Fibroblast of mammary gland (primary cell): ENCODE measurements at places on chromosomes 1 and 21.

DNA sequence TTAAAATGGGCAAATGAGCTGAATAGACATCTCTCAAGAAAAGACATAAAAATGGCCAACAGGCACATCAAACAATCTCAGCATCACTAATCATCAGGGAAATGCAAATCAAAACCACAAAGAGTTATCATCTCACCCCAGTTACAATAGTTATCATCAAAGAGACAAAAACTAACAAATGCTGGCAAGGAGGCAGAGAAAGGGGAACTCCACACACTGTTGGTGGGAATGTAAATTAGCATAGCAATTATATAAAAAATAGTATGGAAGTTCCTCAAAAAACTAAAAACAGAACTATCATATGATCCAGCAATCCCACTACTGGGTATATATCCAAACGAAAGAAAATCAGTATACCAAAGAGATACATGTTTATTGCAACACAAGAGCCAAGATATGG is 68.7 kb downstream of the DENND1B start:
- no peak for DNase-seq

- DNase-seq = no peak
These were observed 8.0 kb upstream of the PLXNA2 start for GRCh38 chr1:208251911-208252835.

DNA sequence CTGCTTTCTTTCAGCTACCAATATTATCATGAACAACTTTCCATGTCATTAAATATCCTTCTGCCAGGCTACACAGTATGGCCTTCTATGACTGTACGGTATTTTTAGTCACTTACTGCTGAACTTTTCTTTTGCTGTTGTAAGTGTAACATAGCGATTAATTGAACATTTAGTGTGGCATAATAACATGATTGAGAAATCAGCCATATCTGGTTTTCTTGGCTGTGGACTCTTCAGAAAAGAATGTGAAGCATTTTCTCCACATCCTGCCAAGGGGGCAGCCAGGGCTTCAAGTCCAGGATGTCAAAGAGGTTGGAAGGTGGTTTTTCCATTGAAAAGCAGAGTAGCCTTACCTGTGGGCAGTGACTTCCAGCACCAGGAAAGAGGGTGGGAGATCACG is 8.8 kb upstream of the AHCYL1 start:
- DNase-seq = peak; percentile 85

GRCh38 chr1:107547363-107548155 is 406.7 kb downstream of the NTNG1 start:
- DNase-seq = no peak

DNA sequence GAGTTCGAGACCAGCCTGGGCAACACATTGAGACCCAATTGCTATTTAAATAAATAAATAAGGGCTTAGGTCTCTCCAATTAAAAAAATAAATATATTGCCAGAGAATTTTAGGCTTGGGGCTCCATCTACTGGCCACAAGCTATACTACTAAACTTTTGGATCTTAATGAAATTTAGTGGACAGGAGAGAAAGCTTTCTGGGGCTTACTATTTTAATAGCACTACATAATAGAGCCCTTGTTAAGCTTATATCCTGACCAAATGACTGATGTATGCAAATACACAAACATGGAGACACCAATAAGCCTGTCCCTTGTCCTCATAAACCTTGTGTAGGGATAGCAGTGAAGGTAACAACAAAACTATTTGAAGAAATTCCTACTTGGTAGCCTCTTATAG is 18.4 kb downstream of the CCT3 start:
- DNase-seq = peak; percentile 35

- DNase-seq = peak; percentile 47
These were observed 1.9 kb downstream of the GPSM2 start for GRCh38 chr1:108878678-108879077.

GRCh38 chr1:42240966-42241755 is 76.6 kb upstream of the GUCA2A start:
- DNase-seq = peak; percentile 57

DNA sequence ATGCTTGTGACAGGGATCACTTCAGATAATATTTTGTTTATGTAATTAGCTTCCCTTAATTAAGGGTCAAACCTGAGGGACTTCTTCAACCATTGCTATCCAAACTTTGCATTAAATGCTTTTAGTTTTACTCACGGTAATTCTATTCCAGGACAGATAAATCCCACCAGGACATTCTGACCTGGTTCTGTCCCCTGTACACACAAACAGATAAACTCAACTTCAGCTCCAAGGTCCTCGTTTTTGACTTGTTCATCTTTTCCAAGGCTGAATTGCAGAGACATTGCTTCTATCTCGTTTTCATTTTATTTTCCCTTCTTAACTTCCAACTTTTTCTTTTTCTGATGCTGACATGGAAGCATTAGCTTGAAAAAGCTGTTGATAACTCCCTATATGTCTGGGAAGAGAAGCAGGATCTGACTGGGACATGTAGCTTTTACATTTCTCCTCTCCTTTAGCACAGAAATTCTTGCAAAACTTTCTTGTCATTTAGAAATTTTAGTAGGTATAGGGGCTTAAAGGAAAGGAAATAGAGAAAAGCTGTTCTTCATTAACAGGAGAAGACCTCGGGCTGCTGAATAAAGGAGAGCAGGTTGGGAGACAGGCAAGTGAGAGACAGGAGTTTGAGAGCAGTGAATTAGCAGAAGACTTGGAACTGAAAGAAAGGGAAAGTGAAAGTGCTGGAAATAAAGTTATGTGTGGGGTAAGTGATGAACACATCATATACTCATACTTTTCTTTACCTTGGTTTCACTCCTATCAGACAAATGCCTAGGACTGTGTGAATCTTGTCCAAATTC is 231.7 kb upstream of the B3GALT2 start:
- DNase-seq = peak; percentile 44

DNA sequence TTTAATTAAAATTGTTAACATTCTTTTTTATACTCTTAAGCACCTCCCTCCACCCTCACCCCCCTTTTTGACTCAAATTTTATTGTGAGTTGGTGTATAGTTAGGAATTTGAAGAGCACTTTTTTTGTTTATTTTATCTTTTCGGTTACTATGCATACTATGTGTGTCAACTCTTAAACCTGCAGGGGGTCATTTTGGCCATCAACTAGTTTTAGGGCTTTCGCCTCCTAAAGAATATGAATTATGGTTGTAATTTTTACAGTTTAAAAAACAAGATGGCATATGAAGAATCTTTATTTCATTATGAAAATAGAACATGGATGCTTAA is 9.7 kb downstream of the BACH1 start:
- no peak for DNase-seq

- DNase-seq = peak; percentile 17
These were observed 5.1 kb upstream of the S100A10 start for GRCh38 chr1:151998611-151999362.

GRCh38 chr21:21373969-21374368 is 375.8 kb downstream of the NCAM2 start:
- DNase-seq = peak; percentile 10

DNA sequence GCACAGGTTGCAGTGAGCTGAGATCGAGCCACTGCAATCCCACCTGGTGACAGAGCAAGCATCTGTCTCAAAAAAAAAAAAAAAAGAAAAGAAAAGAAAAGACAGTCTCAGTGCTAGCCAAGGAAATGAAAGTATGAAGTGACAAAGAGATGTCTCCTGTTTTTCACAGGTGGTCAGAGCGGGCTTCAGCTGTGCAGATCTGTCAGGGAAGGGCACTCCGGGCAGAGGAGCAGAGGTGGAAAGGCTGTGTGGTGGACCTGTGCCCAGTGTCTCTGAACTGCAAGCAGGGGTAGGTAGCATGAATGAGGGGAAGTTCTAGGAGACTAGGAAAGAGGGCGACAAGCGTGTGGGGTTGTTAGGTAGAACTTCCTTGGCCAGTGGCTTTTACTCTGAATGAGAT is 67.5 kb downstream of the CD247 start:
- DNase-seq = no peak

DNA sequence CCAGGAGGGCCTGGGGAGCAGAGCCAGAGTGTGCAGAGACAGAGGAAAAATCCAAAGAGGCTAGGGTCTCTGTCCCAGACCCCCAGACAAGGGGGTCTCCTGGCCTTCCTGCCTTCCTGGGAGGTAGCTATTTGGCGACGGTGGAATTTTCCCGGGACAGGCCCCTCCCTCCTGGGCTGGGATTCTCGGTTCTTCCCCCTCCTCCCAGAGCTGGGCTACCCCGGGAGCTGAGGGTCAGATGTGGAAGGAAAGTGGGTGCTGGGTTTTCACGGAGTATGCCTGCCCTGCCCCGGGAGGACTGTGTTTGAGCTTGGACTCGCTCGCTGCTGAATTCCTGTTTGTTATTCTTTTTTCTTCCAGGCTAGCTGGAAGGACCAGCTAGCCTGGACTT is 759 bp downstream of the AMPD2 start:
- DNase-seq = peak; percentile 50

DNA sequence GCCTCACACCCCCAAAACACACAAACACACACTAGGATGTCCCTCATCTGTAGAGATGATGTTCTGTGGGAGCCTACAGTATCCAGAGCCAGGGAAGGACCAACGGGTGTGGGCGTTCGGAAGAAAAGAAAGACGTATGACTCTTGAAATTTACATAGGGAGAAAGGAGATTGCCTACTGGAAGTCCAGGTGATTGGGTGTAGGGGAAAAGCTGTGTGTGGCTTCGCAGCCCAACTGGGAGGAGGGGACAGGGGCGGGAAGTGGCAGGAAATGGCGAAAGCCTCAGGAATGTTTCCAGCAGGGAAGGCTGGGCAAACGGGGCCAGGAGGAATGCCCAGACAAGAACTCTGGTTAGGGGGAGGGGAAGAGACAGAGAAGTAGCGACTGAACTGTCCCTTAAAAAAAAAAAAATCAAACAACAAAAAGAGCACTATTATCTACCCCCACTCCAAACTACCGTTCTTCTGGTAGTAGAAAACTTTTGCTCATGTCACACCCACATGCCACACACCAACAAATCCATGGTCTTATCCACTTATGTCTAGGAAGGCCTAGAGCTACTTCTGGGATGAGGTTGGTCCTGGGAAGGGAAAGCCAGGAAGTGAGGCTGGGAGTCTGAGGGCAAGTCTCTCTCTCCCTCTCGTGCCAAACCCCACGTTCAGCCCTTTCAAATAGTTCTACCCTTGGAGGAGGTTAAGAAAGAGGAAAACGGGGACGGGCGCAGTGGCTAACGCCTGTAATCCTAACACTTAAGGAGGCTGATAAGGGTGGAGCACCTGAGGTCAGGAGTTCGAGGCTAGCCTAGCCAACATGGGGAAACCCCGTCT is 1.8 kb upstream of the CKS1B start:
- DNase-seq = peak; percentile 88

DNA sequence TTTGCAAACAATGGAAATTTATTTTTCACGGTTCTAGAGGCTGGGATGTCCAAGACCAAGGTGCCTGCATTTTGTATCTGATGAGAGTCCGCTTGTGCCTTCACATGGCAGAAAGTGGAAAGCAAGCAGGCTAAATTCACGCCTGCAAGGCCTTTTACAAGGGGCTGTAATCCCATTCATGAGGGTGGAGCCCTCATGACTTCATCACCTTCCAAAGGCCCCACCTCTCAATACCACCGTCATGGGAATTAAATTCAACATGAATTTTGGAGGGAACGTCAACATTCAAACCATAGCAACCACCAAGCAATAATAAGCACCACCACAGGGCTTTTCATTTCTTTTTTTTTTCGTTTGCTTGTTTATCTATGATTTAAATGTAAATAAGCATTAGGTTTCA is 115.3 kb downstream of the C1orf21 start:
- DNase-seq = no peak

DNA sequence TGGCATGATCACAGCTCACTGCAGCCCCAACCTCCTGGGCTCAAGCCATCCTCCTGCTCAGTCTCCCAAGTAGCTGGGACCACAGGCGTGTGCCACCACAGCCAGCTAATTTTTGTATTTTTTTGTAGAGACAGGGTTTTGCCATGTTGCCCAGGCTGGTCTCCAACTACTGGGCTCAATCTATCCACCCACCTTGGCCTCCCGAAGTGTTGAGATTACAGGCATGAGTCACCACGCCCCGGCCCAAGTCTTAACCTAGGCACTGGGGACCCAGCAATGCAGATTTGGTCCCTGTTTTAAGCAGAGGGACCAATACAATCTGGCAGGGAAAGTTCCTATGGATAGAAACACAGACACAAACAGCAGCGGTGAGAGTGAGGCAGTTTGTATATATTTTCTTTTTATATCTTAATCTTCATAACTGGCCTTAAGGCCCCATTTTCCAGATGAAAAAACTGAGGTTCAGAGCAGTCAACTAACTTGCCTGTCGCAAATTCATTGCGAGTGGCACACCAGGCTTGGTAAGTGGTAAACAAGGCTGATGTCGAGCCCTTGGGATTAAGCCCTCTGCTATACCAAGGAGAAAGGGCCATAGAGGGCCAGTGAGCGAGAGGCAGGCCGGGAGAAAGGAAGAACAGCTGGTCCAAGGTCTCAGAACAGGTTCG is 77.8 kb upstream of the TINAGL1 start:
- no peak for DNase-seq

- no peak for DNase-seq
These were observed 54.5 kb upstream of the FAM78B start for GRCh38 chr1:166221316-166221715.

- peak; percentile 76 for DNase-seq
These were observed 30.9 kb upstream of the CACYBP start for GRCh38 chr1:174968750-174969244.

GRCh38 chr1:194931166-194931565 is 1677.1 kb downstream of the KCNT2 start:
- DNase-seq = no peak

GRCh38 chr21:25903607-25904006 is 168.8 kb downstream of the GABPA start:
- no peak for DNase-seq

- no peak for DNase-seq
These were observed 128.6 kb upstream of the HOOK1 start for GRCh38 chr1:59686170-59686569.

DNA sequence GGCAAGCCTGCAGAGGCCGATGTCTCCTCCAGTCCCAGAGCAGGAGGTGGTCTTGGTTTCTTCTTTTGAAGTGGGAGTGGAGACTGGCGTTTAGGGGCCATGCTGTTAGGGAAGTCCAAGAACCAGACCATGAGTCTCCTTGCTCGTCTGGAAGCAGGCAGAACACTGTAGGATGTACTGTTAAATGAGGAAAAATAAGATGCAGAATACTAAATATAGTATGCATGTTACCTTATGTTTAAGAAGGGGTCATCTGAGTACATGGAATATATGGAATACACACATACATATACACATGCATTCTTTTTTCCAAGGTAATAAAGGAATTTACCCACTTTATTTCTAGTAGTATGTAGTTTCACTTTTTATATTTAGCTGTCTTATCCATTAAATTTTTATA is at the start of gene SETSIP:
Gene SETSIP, minus strand, starts transcription at position 101 of the 400 bp plus-strand sequence. Its CDS starts 0 bp downstream, at position 101.
- no peak for DNase-seq

GRCh38 chr1:230272557-230272956 is 153.6 kb downstream of the PGBD5 start:
- no peak for DNase-seq

DNA sequence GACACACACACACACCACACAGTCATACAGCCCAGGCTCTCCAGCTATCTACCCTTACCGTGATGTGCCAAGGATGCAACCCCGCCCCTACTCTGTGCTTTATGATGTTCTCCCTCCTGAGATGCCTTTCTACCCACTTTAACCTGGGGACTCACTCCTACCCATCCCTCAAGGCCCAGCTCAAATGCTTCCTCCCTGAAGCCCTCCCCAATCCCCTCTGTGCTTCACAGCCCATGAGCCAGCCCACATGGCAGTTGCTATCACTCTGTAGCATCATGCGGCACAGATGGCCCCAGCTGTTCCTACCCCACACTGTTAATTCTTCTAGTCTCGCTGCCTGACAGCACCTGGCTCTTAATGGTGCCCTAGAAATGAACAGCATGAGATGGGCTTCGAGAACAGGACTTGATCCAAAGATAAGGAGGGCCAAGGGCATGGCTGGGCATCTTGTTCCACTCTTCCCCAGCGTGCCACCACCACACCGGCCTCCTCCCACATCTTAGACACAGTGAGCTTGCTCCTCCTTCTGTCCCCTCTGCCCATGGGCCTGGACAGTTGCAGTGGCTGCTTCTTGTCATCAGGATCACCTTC is 109.8 kb downstream of the GLIS1 start:
- no peak for DNase-seq
